ENCODE measurements at places on chromosomes 16 and 17. TPM values are rescaled to one million over a fixed set of nuclear protein-coding genes. Genes with fewer than 3 reads are reported as not detected.

The HOXB5 gene
- not detected for total RNA-seq

GRCh38 chr17:9371019-9371418, 204.6 kb downstream of the STX8 start:
- DNase-seq, result no peak

The PRR35 gene
- not detected for total RNA-seq

- no peak for DNase-seq
Measured at GRCh38 chr16:16191493-16192167, 31.7 kb downstream of the ABCC6 start.

GRCh38 chr16:30615358-30616091, 5.3 kb upstream of the ZNF689 start:
- peak; percentile 62 for DNase-seq

GRCh38 chr17:77963441-77963840, 4.9 kb downstream of the TNRC6C start:
- DNase-seq, result peak; percentile 82
